Activated T-helper 1 cell treated with anti-CD3 and anti-CD28 coated beads, Interleukin-2, amount 50 U/mL, for 16 hours (primary cell): ENCODE measurements at places on chromosomes 5 and 9.

GRCh38 chr9:108889649-108890067 is 27.6 kb downstream of the ACTL7A start:
- DNase-seq = no peak

GRCh38 chr5:41794471-41794870 is 75.8 kb downstream of the OXCT1 start:
- DNase-seq = no peak

- DNase-seq = no peak
Measured at GRCh38 chr9:15543047-15543813, 9.6 kb upstream of the CCDC171 start.

DNA sequence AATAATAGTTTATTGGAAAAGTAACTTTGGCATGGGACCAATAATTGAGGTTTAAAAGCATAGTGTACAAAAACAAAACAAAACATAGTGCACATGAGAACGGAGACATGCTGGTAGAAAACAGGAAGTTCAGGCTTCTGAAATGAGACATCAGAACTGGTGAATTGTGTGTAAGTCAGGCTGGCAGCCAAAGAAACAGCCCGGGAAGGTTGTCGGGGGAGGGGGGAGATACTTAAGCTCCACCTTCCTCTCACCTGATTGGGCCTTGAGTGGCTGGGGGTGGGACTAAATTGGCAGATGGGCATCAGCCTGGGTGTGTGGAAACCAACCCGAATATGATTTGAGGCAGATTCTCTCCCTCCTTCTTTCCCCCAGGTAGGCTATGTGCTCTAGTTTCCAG is 256.3 kb downstream of the SMARCA2 start:
- DNase-seq = no peak

DNA sequence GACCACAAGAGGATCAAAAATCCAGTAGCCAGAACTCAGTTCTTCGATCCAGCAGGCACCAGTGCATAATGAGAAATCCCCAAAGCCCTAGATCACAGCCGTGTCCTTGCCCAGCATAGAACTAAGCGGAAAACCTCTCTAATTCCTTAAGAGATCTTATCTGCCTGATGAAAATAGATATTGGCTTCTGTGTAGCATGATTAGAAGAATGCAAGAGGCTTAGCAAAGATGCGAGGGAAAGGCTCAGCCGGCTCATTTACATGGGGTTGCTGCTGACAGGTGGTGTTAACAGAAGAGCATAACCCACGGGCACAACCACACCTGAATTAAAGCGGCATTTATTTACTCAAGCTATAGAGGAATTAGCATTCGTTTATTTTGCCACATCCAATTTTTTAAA is 400.0 kb upstream of the ADAMTS16 start:
- DNase-seq = no peak

DNA sequence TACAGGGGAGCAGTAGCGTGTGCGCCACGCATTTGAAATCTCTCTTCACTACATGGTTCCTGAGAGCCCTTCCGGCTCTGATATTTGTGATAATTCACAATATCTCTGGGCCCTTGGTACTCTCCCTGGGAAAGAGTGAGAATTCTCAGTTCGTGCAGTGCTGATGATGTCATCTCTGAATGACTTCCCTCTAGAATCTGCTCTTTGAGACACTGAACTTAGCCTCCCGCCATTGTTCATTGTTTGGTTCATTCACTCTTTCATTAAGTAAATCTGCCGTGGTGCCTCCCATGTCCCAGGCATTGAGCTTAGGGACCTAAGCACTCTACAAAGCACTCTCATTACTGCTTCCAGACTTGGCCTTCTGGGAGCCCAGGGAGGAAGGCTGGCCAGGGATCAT is 94.0 kb downstream of the PPARGC1B start:
- no peak for DNase-seq

DNA sequence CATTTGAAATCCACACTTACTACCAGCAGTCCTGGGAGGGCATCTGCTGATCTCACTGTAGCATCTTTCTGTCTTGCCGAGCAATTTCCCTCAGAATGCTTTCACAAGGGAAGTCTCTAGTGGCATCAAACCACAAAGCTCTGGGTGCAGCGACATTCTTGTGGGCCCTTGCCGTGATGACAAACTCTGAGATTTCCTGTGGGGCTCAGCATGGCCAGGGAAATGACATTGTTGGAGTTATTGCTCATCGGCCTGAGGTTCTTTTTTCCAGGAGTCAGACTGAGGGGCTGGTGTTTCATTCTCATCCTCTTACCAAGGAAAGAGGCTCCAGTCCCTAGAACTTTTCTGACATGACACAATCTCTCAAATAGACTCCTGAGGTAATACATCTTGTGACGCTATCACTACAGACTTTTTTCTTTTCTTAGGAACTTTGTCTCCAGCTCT is 51.4 kb downstream of the PFDN1 start:
- DNase-seq = no peak

DNA sequence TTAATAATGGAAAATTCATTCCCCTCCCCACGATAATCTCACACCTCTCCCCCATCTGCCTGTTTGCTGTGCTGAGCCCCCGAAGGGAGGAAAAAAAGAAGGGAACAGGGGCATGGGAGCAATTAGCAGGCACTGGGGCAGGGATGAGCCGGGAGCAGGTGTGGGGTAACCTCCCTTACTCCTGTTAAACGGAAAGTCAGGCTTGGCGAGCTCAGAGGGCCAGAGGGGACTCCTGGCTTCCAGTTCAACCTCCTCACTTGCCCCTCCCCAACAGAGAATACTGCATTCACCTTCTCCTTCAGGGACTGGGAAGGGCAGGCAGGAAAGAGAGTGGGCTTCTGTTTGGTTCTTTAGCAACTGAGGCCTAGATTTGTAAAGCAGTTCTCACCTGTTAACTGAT is 1.6 kb downstream of the AFAP1L1 start:
- no peak for DNase-seq

- no peak for DNase-seq
Measured at GRCh38 chr5:123585871-123586270, 73.9 kb downstream of the CSNK1G3 start.

DNA sequence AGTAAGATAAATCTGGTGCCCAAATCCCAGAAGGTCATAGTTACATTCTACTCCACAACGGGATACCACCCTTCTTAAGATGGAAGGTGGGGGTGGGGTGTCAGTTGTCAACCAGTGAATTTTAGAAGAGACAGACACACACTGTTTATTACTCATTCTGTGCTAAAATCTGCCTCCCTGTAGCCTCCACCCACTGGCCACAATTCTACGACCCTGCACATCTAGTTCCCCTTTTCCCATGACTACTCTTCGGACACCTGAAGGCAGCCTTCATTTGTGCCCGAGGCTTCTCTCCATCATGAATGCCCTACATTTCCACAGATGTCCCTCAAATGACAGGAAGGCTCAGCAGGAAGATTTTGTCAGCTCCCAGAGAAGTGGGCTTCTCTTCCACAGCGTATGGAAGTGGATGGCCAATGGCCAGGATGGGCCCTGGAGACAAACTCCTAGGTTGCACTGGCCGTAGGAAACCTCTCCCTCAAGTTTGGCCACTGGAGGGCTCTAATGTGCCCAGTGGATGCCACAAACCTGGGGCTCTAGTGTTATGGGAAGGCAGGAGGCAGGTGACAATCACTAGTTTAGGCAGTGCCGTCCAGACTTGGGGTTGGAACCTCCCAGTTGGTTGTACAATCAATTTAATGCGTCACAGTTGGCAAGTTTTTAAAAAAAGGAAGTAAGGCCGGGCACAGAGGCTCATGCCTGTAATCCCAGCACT is 46.6 kb downstream of the PTPN3 start:
- no peak for DNase-seq

- no peak for DNase-seq
Measured at GRCh38 chr5:103357636-103358035, 99.1 kb downstream of the MACIR start.

DNA sequence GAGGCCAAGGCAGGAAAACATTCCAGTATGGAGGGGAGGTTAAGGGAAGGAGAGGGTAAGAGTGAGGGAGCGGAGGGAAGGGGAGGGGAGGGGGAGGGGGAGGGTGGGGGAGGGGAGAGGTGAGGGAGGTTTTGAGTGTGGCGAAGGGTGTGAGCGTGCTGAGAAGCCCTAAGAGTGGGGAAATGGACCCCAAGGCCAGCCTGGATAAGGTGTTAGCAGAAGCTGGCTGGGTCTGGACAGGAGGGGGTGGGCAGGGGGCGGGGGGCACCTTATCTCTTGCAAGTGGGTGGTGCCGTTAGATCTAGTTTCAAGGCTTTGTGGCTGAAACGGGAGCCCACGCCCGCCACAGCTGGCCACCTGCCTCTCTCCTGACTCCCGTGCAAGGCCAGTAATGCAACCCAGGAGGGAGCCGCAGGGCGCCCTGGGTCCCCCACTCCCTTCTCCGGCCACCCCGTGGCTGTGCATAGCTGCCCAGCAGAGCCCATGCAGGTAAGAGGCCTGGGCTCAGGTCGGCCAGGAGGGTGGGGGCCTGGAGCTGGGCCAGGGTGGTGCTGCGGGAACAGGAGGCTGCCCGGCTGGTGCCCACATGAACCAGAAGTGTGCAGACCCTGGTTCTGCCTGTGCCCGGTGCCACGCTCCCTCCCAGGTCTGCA is 677 bp downstream of the RNF224 start:
- no peak for DNase-seq

DNA sequence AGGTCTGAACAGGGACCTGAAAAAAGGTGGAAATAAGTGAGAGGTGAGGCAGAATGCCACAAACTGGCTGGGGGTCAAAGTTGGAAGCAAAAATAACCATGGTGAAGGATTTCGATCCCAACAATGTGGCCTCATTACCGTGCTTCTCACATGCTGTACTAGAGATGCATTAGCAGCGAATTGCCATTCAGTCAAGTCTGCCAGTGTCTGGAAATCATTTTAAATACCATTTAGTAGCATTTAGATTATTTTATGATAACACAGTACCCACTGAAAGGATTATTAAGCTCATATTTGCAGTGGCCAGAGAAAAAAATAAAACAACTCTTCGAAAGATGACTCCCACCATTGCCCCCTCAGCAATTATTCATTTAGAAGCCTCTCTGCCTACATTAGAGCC is 294.6 kb upstream of the SLC24A2 start:
- no peak for DNase-seq

DNA sequence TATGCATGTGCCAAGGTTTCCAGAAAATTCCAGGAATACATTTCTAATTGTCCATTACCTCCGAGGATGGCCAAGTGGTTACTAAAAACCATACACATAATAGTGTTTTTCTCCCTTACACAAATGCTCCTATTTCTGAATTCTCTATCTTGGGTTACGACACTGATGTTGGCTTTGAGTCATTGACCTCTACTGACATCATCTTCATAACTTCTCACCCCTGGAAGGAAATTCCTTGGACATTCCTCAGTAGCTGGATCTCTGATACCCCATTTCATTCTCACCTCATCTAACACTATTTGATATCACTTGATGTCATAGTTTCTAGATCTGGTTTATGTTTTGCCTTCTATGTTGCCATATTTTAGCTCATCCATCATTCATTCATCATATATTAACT is 287.2 kb downstream of the CTNND2 start:
- DNase-seq = no peak

DNA sequence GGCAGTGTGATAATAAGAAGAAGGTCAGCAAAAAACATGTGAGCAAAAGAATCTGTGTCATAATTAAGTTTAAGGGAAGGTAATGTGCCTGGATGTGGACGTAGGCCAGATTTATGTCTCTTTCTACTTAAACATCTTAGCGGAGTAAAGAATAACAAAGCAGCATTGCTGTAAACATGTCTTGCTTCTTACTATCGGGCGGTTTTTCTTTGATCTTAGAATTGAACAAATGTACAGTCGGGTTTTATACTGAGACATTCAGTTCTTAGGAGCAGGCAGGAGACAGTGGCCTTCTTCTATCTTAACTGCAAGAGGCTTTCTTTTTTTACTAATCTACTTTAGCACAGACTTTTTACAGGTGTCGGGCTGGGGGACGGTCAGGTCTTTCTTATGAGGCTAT is 40.4 kb upstream of the FLT4 start:
- no peak for DNase-seq

GRCh38 chr5:24141046-24141445 is 503.7 kb downstream of the CDH10 start:
- DNase-seq = no peak

- DNase-seq = no peak
Measured at GRCh38 chr9:116484492-116485061, 202.5 kb upstream of the TRIM32 start.

- DNase-seq = no peak
Measured at GRCh38 chr5:61575103-61575502, 243.0 kb downstream of the ZSWIM6 start.

DNA sequence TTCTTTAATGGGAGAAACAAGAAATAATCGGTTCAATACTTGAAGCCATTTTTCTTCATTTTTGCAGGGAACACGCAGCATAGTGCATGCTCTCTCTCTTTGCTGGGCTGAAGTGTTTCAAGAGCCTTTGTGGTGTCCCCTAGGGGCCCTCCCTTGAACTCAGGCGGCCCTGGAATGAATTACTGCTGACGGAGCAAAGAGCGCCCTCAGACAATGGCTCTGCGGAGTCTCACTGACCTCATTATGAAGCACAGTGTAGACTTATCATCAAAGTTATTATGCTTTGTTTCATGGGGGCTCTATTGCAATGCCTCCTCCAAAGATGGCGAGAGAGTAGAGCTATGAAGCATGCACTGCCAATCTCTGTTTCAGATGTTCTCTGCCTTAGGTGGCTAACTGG is 64.8 kb upstream of the ADCY2 start:
- DNase-seq = no peak

DNA sequence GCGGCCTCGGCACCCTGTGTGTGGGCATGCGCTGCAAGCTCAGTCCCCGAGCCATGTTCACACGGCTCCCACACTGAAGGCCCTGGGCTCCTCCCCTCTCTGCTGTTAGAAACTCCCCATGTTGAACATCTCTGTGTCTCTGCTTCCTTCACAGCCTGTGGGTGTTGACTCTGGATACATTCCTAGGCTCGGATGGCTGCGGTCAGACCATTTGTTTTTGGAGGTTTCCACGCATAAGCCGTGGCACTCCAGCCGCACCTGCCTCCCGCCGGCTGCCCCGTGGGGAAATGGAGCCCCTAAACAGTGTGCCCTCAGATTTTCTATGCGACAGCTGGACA is 31.2 kb upstream of the LRRC14B start:
- no peak for DNase-seq

DNA sequence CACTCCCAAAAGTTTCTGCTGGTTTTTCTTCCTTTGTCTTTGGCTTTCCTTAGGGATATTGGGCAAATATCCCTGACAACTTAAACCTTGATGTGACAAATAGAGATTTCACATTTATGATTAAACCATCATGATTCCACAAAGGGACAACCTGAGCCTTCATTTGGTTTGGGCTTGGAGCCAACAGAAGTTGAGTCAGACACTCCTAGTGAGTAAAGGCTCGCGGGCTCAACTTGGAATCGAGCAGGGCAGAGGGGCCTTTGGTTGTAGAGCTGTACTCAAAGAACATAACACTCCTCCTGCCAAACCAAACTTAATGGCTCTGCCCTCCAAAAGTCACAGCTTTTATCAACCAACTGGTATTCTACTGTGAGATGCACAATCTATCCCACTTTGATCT is 290.2 kb upstream of the MAP3K1 start:
- DNase-seq = no peak

- no peak for DNase-seq
Measured at GRCh38 chr5:45508135-45508534, 188.0 kb downstream of the HCN1 start.

GRCh38 chr5:142097681-142098080 is 10.9 kb upstream of the NDFIP1 start:
- no peak for DNase-seq

- no peak for DNase-seq
Measured at GRCh38 chr5:84794486-84795035, 409.9 kb upstream of the EDIL3 start.
